Putamen (tissue), 1 donor: ENCODE measurements at places on chromosomes 1 and 21.

GRCh38 chr21:45067462-45068285 is 6.7 kb upstream of the ADARB1 start:
- no peak for DNase-seq

DNA sequence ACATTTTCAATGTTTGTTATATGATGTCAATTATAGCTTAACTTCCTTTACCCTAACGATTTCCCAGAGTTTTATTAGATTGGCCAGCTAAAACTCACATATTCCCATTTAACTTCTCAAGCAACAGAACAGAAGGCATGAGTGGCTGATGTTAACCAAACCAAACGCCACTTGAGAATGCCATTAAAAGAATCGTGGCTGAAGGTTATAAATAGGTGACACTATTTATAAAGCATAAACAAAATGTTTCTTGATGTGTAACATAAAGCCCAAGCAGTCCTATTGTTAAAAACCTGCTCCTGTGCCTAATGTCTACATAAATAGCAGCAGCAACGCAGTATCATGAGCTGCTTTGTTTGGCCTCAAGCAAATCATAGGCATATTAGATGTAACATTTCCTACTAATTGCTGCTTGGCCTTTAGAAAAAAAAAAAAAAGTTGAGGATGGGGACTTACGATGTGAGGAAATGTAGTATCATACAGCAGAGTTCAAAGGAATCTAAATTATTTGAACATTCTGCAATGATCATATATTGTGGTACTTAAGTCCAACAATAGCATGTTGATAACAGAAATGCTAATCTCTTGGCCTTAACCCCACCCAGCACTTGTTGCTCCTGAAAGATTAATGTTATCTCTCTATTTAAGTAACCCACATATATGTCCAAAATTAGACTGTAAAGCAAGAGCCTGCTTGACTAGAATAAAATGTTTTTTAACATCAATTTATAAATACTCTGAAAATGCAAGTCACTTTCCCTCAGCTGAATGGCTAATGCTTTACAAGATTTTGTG is 106.0 kb downstream of the ESRRG start:
- DNase-seq: no peak

- DNase-seq: no peak
Observed at GRCh38 chr1:244768186-244768585, 67.3 kb upstream of the COX20 start.

DNA sequence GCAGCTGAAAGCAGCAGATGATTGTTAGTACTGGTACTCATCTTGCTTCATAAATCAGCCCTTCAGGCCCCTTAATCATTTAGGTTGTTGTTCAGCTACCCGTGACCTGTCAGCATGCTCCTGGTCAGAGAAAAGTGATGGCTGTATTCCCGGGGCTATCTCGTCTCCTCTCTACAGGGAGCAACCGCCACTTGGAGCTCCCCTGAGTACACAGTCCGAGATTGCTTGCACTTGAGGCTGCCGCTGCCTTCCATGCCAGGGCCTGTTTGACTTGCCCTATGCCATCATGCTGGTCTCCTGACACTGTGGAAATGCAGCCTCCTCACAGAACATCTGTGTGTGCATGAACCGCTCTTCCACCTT is 97.5 kb downstream of the SPATA46 start:
- no peak for DNase-seq

- no peak for DNase-seq
Observed at GRCh38 chr21:42256316-42256715, 37.4 kb downstream of the ABCG1 start.

- no peak for DNase-seq
Observed at GRCh38 chr21:31599013-31599412, 60.5 kb upstream of the SOD1 start.

DNA sequence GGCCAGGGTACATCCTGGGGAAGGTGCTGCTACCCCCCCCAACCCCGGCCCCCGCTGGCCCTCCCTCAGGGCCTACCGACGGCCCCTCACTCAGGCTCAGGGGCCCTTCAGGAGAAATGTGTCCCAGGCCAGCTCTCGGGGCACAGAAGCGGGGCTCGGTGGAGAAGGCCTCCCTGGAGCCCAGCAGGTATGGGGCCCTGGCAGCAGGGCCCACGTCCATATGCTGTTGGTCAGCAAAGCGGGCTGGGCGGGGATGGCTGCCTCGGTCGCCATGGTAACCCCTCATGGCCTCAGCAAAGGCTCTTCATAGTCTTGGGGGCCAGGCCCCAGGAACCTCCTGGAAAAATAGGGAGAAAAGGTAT is 24.4 kb downstream of the DLGAP3 start:
- no peak for DNase-seq

GRCh38 chr1:206606867-206607266 is 5.4 kb downstream of the EIF2D start:
- DNase-seq: no peak

- no peak for DNase-seq
Observed at GRCh38 chr1:20702416-20702815, 15.4 kb downstream of the KIF17 start.
